ENCODE measurements at places on chromosomes 5 and 9.

DNA sequence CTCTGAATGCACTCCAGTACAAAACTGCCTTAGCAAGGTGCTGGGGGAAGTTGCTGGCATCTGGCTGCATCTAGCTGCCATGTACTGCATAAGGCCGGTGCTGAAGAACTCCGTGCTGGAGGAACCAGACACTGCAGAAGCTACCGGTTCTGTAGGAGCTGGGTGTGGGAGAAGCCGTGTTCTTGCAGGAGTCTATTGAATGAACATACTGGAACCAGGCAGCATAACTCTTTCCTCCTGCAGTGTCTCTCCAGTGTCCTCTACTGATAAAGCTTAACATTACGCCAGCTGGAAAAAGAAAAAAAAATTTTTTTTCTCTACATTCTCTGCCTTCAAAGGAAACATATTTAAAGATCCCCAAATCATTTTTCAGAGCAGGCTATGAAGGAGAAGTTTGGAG lies 38.5 kb downstream of the VPS13A start:
- DNase-seq = no peak

DNA sequence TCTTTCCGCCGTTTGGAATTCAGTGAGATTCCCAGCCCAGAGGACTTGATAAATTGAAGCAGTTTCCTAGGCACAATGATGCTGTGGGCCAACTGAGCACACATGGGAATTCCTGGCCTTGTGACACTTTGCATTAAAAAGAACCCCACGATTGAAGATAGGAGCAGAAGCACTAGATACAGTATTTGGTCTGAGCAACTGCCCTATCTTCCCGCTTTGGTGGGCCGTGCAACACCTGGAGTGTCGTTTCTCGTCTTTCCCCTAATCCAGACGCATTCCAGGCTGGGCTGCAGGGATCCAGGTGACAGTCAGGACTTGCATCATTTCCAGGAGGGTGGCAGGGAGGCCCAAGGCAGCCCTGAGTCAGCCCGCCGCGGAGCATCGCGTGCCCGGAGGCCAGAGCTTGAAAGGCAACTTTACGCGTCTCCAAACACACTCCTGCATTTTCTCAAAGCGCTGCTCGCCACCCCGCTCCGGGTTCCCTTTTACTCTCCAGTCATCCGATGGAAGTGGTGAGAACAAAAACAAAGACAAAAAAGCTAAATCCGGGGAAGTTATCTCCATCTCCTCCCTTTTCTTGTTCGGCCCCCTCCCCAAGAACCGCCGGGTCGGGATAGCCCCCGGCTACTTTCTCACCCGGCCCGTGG lies 753 bp upstream of the STC2 start:
- peak; percentile 4 for DNase-seq

- no peak for DNase-seq
Observed at GRCh38 chr9:126599047-126599650, 14.6 kb upstream of the LMX1B start.

DNA sequence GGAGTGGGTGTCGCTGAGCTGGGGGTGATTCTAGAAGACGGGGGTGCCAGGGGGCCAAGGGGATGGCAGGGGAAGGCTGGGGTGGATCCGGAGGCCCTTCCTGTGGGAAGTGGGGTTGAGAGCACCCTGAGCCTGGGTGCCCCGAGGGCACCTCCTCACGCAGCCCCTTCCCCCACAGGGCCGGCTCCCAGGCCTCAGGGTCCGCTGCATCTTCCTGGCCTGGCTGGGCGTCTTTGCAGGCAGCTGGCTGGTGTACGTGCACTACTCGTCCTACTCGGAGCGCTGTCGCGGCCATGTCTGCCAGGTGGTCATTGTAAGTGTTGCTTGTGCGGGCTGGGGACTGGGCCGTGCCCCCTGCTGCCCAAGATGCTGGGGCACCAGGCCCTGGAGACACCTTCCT lies 5.0 kb downstream of the DIPK1B start:
- DNase-seq = no peak

GRCh38 chr9:16119261-16120230 lies 566.7 kb downstream of the CCDC171 start:
- DNase-seq = no peak

GRCh38 chr9:18632632-18633403 lies 158.9 kb downstream of the ADAMTSL1 start:
- no peak for DNase-seq

DNA sequence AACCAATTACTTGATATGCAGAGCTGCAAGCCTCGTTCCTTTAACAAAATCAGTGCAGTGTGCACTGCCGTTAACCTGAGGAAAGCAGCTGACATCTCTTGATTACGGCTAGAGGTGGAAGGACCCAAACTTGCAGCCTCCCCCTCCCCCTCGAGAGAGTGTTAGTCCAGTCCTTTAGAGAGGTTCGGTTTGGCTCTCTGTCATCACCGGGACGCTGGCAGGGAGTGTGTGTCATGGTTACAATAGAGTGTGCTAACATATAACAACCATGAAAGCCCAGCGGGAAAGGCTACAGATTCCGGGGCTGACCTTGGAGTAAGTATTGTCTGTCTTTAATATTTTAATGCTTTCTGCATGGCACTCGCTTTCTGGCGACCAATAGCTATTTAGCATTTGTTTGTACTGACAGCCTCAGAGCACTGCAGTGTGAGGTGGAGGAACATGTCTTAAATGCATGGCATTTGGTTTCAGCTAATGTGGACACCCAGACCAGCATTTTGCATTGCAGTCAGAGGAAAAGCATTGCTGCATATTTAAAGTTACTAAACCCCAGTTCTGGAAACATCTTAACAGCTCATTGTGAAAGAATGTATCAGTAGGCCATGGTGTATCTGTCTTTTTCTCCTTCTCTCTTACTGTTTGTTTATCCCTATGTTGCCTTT lies 237.5 kb downstream of the CD180 start:
- DNase-seq = no peak

DNA sequence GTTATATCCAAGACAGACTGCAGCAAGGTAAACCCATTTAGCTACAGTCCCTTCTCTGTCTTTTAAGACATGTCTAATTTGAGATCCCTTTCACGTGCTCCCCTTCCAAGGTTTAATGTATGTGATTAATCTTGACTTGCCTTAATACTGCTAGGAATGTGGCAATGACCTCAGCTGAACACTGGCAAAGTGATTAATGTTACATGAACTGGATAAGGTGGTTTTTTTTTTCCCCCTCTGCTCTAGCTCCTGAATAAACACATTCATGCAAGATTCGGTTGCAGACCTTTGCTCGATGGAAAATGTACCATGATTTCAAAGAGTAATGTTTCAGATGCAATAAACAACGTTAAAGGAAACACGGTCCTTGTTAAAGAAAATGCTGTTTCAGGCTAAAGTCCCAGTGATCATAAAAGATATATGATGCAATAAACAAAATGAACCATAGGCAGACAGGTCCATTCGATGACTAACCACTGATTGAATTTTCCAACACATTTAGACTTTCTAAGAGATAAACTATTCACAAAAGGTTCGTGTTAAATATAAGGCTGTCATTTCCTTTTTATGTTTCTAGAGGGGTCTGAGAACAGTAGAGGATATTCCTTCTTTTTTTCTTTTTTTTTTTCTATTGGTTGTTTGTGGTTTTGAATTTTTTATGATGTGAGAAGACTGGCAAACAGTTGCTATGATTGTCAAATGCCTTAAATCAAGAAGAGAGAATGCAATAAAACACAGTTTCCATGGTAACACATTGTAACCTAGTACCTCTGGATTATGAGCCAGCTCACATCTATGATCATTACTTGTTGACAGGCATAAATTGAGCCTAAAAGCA lies 44.7 kb upstream of the ZNF608 start:
- peak; percentile 12 for DNase-seq

GRCh38 chr5:144028636-144029035 lies 141.8 kb downstream of the YIPF5 start:
- peak; percentile 71 for DNase-seq

GRCh38 chr9:98917746-98918487 lies 25.8 kb upstream of the COL15A1 start:
- DNase-seq = no peak

DNA sequence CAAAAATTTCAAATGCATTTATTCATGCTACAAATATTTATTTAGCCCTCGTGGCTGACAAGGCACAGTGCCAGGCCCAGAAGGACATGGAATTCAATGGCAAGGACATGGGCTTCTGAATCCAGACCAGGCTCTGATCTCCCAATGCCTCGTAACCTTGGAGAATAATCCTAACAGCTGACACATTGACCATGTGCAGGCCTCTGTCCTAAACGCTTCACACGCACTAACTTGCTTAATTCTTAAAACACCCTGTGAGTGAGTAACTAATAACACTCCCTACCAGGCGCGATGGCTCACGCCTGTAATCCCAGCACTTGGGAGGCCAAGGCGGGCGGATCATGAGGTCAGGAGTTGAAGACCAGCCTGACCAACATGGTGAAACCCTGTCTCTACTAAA lies 33.2 kb downstream of the MYO10 start:
- no peak for DNase-seq

- no peak for DNase-seq
Observed at GRCh38 chr5:91271999-91272398, 111.1 kb downstream of the ARRDC3 start.

DNA sequence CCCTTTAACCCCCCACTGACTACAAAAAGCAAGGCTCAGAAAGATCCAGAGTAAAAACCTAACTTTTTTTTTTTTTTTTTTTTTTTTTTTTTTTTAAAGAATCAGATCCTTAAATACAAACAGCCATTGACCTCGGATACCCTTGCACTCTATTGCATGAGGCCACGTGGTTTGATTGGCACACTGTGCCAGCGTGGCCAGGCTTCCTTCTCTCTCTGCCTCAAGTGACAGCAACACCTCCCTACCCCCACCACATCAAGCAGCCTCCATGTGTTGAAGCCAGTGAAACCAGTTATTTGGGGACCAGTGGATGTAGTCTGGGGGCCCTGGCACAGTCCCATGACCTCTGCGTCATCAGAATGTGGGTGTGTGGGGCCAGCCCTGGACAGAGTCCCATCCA lies 71.4 kb downstream of the OTULIN start:
- DNase-seq = no peak

DNA sequence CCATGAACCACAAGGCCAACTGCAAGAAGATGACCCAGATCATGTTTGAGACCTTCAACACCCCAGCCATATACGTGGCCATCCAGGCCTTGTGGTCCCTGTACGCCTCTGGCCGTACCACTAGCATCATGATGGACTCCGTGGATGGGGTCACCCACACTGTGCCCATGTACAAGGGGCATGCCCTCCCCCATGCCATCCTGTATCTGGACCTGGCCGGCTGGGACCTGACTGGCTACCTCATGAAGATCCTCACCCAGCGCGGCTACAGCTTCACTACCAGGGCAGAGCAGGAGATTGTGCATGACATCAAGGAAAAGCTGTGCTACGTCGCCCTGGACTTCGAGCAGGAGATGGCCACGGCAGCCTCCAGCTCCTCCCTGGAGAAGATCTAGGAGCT lies 153.7 kb downstream of the CAVIN4 start:
- no peak for DNase-seq
